ENCODE measurements at places on chromosomes 1 and 21.

GRCh38 chr1:183416850-183417771, 1.1 kb downstream of the NMNAT2 start:
- DNase-seq, result no peak

GRCh38 chr1:100342348-100342747, 10.0 kb upstream of the CDC14A start:
- DNase-seq, result no peak

- no peak for DNase-seq
Measured at GRCh38 chr1:33361532-33362235, 40.8 kb upstream of the A3GALT2 start.

- no peak for DNase-seq
Measured at GRCh38 chr1:44119525-44119924, 904 bp downstream of the KLF17 start.

GRCh38 chr1:31723828-31724359, 20.1 kb upstream of the COL16A1 start:
- DNase-seq, result peak; percentile 82

GRCh38 chr21:26570203-26570602, 2.9 kb downstream of the CYYR1 start:
- no peak for DNase-seq

GRCh38 chr1:61152066-61152465, 69.7 kb downstream of the NFIA start:
- no peak for DNase-seq

DNA sequence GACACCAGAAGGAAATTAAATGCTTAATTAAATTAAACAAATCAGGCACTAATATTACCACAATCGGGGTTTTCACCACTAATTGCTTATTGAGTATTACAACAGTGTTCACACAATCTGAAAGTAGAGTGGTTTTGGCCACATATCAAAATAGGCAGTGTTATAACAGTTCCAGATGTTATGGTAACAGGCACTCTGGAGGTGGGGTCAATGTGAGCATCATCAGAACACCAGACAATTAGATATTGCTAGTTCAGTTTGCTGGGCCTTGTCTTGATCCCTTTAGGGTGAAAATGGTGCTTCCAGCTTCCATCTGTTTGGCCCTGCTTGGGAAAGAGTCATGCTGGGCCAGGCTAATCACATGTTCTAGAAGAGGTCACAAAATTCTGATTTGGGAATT, 14.5 kb upstream of the DDAH1 start:
- DNase-seq, result no peak

DNA sequence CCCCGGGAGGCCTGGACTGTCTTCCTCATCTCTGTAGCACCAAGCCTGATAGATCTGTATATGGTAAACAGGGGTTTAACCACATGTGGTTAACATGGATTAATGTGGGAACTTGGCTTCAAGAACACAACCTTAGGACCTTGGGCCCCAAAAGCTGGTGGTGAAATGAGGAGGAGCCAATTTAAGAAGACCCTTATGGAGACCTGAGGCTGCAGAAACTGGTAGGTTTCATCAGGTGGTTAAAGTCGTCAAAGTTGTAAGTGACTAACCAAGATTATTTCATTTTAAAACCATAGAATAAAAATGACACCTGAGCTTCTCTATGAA, 14.0 kb downstream of the THEMIS2 start:
- DNase-seq, result no peak

- DNase-seq, result no peak
Measured at GRCh38 chr1:36920371-36920770, 113.9 kb downstream of the GRIK3 start.

GRCh38 chr1:193549081-193549480, 362.7 kb upstream of the B3GALT2 start:
- no peak for DNase-seq

- no peak for DNase-seq
Measured at GRCh38 chr1:197909384-197909783, 7.0 kb downstream of the C1orf53 start.

DNA sequence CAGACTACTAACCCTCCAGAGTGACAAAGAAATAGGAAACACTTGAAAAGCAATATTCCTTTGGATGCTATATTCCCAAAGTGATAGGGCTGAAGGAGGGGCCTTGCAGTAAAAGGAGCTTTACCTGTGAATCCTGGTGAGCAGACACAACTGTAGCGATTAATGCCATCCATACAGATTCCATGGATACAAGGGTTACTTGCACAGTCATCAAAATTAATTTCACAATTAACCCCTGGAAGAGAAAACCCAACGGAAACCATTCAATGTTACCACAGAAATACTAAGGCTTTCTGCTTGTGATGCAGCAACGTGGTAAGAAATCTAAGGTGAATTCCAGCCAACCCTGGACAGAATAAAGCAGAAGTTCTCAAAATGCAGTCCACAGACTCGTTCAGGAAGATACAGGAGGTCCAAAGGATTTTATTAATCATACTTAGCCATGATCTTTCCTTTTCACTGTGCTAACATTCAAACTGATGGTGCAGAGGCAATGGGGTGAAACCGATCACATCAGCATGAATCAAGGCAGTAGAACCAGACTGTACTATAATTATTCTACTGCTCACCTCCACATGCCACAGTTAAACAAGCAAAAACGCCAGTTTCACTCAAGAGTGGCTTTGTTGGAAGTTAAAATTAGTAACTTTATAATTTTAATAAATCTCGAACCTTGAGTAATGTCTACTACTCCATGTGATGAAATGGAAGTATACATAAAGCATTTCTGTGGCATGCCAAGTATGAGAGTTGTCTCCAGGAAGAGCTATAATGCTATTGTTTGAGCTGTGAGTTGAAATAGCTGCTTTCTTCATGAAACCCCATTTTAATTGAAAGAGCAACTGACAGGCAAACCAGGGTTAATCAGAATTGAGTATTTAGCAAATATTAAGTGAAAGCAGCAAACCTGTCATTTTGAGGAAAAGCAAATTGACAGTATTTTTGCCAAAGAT, 63.2 kb upstream of the ADAM30 start:
- peak; percentile 35 for DNase-seq

GRCh38 chr1:101136271-101136670, 100.5 kb upstream of the S1PR1 start:
- no peak for DNase-seq

DNA sequence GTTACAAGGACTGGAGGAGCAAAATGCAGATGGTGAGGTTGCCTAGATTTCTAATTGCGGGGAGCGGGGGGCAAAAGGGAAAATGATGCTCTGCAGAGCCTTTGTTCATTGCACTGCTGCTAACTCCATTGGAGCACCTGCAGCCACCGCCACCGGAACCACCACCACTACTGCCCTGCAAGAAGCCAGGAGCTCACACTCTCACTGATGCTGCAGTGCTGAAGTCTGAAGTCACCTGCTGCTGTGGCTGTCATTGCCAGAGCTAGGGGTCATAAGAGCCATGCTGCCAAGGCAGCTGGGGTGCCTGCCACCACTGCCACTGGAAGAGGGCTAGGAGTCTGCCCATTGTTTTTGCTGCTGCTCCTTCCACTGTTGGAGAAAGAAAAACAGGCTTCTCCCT, 7.3 kb upstream of the HPCAL4 start:
- no peak for DNase-seq

DNA sequence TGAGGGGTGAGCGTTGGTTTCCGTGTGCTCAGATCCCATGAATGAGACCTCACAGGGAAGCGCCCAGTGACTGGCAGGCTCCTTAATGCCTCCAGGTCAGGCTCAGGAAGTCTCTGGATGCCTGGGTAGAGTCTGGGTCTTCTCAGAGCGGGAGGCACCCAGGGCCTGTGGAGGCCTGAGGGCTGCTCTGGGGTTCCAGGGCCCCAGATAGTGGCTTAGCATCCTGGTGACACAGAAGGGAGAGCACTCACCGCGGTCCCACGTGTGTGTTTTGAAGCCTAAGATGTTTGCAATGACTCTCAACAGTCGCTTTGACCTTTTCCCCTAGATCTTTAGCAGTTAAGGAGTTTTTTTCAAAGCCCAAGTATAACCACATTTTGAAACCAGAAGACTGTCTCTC, 25.0 kb downstream of the PRMT2 start:
- DNase-seq, result no peak

DNA sequence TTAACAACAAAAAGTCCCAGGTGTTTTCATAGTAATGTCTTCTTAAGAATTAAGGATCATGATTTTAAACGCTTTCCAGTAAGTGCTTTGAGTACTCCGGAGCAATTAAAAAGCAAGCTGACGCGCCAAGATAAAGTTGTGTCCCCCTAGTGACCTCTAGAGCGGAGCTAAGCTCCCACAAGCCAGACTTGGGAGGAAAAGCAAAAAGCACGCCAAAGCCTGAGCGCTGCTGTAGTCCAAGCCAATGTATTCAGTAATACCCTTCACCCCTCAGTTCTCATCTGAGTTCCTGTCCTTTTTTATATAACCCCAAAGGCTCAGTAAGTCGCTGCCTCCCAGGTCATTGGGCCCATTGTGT, 3.5 kb upstream of the SLC44A5 start:
- DNase-seq, result no peak

DNA sequence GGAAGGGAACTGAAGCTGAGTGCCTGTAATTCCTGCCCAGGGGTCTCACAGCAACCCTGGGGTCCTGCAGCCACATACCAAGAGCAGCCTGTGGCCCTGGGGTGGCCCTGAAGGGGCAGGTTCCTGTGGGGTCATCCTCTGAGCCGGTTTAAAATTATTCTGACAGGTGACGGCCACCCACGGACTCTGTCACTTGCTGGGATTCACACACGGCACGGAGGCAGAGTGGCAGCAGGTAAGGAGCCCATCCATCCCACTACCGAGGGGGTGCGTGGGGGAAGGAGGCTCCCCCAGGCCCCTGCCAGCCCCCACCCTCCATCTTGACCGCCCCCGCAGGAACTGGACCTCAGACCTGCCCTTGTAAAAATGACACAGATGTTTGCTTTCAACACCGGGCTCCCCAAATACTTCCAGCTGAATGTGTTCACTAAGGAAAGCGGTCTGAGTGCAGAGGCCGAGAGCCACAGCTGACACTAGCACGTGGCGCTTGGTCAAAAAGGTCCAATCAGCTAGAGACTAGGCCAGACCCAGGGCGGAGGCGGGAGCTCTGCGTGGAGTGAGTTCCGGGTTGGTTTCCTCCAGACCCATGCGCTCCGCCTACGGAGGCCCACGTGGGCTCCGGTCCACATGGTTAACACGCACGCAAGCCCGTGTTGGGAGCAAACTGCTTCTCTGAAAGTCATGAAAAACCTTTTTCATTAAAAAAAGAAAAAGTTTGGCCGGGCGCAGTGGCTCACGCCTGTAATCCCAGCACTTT, 10.0 kb downstream of the YBEY start:
- no peak for DNase-seq

- DNase-seq, result no peak
Measured at GRCh38 chr1:187275985-187276575, 447.3 kb downstream of the PLA2G4A start.

DNA sequence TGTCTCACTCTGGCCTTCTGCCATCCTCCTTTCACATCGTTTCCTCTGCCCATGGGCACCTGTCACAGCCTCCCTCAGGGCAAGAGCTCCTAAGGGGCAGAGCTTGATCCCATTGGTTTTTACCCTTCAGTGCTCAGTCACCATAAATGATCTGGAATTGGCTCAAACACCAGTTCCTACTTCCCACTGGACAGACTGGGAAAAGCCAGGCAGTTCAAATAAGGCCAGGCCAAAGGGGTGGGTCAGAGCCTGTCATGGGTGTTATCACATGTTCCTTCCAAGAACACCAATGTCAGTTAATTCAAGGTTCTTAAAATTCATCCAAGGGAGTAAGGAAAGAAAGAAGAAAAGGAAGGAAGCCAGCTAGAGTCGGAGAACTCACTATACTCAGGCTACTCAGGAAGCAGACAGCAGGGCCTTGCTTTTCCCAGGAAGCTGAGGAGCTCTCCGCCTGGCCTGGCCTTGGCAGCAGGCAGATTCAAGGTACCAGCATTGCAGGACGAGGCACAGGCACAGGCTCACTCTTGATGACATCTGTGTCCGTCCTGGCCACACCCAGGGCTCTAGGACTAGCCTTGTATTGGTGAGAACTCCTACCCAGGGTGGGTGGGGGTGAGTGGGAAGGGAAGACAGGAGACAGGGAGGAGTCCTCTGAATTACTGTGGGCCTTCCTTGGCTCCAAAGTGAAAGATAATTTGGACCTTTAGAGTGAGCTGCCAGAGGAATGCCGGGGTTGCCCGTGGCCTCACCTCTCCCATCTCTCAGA, 32.2 kb upstream of the ARTN start:
- no peak for DNase-seq

GRCh38 chr1:33343539-33343938, 22.6 kb upstream of the A3GALT2 start:
- no peak for DNase-seq

GRCh38 chr21:36980280-36981048, 14.0 kb upstream of the HLCS start:
- DNase-seq, result no peak

DNA sequence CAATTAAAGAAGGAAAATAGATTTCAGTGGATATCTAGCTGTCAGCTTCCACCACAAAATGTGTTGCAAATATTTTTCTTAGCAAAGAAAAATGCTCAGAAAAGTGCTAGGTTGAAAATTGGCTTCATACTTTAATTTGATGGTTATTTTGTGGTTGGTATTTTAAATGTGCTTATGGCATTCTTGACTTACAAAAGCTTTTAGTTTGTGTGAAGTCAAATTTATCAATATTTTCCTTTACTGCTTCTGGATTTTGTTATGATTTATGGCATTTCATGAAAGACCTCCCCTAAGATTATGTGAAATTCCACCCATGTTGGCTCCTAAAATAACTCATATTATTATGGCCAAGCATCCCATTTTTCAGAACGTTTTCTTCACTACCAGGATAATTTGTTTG, 51.5 kb downstream of the PSMG1 start:
- DNase-seq, result no peak

GRCh38 chr1:183996396-183996795, 41.1 kb downstream of the COLGALT2 start:
- DNase-seq, result no peak

DNA sequence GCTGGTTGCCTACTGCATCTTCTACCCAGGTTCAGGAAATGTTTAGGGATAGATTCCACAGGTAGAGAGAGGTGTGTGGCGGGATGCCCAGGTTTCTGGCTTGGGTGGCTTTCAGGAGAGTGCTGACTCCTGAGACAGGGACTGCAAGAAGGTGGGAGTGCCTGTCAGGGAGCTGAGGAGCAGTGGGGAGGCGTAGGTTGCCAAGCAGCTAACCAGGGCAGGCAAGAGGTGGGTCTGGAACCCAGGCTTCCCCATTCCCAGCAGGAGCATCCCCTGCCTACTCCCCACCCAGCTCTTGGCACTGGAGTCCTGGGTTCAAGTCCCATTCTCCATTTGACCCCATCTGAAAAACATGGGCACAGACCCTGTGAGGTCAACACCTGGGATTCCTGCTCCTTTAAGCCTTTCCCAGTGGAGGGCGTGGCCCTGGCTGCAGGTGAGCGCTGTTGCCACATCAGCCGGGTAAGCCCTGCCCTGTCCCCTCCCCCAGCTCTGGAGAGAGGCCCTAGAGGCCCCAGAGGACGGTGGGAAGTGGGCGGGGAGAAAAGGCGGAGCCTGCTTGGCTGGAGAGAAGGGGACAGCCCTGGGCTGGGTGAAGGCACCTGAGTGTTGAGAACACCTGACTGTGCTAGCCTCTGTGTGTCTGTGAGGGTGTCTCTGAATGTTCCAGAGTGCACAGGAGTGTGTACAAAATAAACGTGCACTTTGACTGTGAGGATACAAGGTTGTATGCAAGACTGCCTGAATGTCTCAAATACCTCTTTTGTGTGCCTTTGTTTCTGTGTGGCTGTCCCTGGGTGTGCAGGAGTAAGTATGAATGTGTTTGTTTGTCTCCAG, 14.0 kb upstream of the SYNC start:
- DNase-seq, result peak; percentile 88

- DNase-seq, result no peak
Measured at GRCh38 chr1:198909973-198910372, 271.1 kb downstream of the PTPRC start.

- no peak for DNase-seq
Measured at GRCh38 chr1:195960580-195960979, 647.7 kb downstream of the KCNT2 start.

Measured in Karpas-422 (cell line).